ENCODE measurements at places on chromosomes 7 and 10.

DNA sequence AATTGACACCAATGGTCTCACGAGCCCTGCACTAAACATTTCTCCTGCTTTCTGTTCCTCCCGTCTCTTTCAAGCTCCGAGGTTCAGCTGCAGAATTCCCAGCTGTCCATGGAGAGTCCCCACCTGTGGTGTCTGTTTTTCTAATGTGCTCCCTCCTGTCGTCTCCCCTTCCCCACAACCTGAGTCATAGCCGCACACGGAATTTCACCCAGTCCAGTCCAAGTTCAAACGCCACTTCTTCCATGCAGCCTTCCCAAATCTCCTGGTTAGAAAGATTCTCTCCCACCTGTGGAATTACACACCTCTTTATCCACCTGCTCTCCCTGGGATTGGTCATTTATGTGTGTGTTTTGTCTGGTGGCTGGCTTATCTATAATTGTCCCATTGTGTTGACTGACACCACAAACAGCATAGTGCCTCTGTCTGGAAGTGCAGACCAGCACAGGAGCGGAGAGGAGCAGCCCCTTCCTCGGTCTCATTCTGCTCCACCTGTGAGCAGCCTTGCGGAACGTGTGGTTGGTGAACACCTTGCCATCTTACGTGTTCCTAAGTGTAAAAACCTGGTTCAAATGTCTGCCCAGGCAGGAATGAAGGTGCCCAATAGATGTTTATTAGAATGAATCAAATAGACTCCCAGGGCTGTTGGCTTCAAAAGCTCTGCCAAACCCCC, 3.3 kb upstream of the DIP2C start:
- DNase-seq = no peak

- DNase-seq = no peak
These were observed 775.5 kb downstream of the LRMDA start for GRCh38 chr10:76206797-76207352.

DNA sequence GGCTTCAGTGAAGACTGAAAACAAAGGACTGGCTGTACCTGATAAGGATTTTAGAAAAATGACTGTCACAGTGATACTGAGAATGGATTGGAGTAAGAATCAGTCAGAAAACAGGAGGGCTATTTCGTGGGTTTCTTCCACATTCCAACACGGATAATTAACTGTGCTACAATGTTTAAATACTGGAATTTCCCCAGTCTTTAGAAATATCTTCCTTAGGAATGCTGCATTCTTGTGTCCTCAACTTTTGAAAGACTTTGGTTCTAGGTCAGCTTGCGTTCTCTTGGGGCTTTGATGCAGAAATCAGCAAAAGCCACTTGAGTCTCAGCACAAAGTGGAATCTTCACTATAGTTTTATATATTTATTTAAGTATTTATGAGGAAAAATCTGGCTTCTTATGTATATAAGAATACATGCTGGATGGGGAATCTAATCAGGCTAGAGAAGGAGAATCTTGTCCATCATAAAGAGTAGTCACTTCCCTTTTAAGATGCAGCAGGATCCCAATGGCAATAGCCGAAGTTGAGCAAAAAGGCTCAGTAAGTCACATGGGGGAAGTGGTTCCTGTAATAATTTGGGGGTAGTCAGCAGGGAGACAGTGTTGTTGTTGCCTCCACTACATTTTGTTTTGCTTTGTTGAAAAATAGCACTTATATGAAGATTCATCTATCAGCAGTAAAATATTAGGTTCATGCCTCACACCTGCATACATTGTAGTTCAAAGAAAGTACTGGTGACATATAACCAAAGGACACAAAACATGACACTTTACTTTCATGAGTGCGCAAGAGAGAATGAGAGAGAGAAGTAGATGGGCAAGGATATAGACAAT, 86.0 kb downstream of the CH25H start:
- no peak for DNase-seq

GRCh38 chr10:52011118-52011517, 303.0 kb upstream of the DKK1 start:
- no peak for DNase-seq

DNA sequence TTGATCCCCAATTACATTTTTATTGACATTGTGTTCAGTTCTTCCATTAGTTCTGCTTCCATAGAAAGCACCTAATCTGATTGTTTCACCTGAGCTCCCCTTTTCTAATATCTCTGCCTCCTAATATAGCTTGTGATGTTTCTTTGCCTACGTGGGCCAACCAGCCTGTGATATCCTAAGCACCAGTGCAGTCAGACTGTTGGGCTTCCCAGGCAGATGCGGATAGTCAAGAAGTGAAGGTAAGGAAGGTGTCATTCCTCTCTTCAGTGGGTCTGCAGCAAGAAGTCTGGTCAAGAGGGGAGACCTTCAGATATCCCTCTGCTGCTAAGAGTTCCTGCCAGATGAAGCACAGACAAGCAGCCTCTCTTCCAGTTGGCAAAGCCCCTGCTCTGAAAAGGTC, 16.2 kb upstream of the DGKI start:
- DNase-seq = no peak

DNA sequence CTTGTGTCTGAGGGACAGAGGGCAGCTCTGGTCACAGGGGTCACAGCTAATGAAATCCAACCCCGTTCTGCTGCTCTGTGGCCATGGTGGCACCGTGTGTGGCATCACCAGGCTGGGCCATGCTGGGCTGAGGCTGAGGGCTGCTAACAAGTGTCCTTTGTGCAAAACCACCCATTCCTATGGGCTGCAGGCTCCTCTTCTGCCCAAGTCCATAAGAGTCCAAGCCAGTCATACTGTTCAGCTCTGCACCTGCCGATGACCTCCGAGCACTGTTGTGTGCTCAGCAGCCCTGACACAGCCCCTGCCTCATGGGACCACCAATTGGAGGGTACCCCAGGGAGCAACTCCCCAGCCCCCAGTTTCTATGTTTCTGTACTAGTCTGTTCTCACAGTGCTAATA, 133.1 kb downstream of the WDR11 start:
- DNase-seq = no peak

DNA sequence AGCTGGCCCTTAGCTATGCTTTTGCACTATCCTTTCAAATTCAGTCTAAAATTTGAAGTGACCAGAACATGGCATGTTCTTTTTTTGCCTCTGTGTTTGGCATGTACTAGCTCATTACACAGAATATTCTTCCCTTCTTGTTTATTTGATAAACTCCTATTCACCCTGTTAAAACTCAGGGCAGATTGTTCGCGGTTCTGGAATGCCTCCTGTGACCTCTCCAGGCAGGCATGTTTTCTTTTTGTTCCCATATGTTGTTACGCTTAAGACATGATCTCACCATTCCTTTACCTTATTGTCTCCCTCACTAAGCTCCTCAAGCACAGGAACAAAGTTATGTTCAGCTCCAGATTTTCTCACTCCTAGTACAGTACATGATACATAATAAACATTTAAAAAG, 181.7 kb downstream of the CCSER2 start:
- DNase-seq = no peak

- no peak for DNase-seq
These were observed 253.1 kb upstream of the MTPN start for GRCh38 chr7:136230210-136230609.

GRCh38 chr10:125093199-125093973, 67.0 kb downstream of the CTBP2 start:
- DNase-seq = no peak

GRCh38 chr7:45624392-45624760, 50.2 kb downstream of the ADCY1 start:
- DNase-seq = no peak

DNA sequence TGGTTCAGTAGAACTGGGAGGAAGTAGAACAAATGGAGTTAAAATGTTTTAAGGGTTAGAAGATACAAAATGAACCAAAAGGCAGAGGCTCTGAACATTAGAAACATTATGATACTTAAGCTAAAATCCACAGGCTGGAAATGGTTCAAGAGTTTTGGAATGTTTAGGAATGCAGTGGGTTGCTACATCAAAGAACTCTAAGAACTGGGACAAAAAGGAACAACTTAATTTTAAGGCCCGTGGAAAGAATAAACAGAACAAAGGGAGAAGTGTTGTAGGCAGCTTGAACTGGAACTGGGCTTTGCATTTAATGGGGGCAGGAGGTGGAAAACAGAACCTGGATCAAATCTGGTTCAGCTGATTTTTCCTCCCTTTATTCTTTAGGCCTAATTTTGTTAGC, 3.5 kb upstream of the C7orf25 start:
- DNase-seq = no peak

DNA sequence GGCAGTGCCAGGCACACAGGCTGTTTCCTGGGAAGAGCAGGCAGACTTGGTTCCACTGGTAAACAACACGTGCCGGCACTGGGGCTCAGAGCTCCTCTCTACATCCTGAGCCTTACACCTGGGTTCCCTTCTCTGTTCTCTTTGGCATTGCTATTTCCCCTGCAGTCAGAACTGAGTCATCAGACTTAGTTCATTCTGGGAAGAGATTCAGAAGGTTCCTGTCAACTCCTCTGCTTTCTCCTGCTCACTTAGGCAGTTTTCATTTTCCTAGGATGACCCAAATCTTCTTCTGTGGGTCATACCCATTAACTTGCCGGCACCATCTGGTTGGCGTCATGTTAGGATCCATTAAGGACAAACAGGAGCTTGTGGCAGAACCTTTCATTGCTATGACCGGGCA, 33.4 kb upstream of the LRRC18 start:
- DNase-seq = no peak

DNA sequence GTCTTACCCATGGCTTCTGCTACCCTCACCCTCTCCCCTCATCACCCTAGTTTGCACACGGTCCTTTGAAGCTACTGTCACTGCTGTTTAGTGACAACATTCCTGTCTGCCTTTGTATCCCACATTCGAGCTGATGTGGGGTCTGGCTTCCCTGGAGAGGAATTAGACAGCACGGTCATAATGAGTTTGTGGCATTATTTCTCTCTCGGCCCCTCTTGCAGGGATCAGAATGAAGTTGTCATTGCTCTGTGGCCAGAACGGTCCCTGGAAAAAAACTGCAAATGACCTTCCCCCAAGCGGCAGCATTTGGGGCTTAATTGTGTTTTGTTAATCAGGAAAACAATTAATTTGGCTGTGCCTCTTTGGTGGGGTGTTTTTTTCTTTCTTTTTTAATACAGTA, 317.2 kb upstream of the PODXL start:
- no peak for DNase-seq

DNA sequence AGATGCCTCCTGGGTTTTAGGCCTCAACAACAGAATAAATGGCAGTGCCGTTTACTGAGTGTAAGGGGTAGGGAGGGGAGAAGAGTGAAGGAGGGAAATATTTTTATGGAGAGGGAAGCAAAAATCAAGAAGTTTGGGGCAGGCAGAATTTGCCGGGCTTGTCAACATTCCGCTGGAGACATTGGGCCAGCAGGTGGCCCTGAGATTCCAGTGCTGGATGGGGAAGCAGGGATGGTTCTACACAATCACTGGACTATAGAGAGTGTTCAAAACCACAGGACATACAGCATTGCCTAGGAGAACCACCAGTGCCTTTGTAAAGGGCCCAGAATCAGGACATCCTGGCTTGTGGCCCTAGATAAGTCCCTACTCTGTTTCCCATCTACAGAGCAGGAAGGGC, 598.6 kb upstream of the MGMT start:
- DNase-seq = no peak

Measured in CD4-positive, alpha-beta T cell treated with Interleukin-1 beta for 1 hour (primary cell).